ENCODE measurements at places on chromosomes 1 and 21.
A peak's percentile ranks its signal among the peaks of the same experiment; 100 is the strongest.

- no peak for DNase-seq
Observed at GRCh38 chr1:86176226-86176625, 19.7 kb upstream of the COL24A1 start.

DNA sequence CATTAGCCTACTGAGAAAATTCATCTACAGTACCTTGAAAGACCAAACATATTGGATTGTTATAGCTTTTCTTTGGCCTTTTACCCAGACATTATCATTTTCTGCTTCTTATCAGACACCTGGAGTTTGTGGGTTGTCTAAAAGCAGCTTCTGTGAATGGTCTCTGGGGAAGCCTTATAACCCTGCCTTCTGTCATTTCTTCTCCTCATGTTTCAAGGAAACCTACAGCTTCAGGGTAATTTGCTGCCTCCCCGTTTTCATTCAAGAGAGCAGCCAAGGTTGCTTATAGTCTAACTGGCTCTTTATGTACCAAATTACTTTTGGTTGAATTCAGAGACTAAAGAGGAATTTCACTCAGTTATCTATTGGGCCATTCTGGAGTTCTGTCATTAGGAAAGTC is 288.3 kb upstream of the SGIP1 start:
- no peak for DNase-seq

GRCh38 chr21:21373969-21374368 is 375.8 kb downstream of the NCAM2 start:
- DNase-seq: no peak

- no peak for DNase-seq
Observed at GRCh38 chr1:159092036-159092760, 15.6 kb upstream of the AIM2 start.

GRCh38 chr1:80962564-80962963 is 838.2 kb upstream of the ADGRL2 start:
- DNase-seq: no peak

DNA sequence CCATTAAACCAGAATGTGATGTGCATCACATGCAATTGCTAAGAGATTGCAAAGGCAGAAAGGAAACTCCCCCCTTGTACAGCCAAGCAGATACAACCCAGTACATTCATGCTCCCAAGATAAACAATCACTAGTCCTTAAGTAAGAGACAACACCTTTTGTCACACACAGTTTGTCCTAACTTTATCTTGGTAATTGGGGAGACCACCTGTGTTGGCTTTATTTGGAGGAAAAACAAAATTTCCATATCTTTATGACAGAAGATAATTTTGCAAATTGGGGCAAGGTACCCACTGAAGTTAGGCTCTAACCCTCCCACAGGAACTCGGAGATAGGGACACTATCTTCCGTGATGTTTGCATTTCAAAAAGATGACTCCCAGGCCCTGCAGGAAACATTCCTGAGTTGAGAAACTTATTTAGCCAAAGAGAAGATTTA is 175.0 kb upstream of the TNR start:
- no peak for DNase-seq

- DNase-seq: no peak
Observed at GRCh38 chr1:234918181-234918841, 210.3 kb downstream of the TOMM20 start.

- no peak for DNase-seq
Observed at GRCh38 chr1:227170361-227171166, 147.7 kb downstream of the CDC42BPA start.

- DNase-seq: no peak
Observed at GRCh38 chr1:49136738-49137251, 360.1 kb upstream of the BEND5 start.

DNA sequence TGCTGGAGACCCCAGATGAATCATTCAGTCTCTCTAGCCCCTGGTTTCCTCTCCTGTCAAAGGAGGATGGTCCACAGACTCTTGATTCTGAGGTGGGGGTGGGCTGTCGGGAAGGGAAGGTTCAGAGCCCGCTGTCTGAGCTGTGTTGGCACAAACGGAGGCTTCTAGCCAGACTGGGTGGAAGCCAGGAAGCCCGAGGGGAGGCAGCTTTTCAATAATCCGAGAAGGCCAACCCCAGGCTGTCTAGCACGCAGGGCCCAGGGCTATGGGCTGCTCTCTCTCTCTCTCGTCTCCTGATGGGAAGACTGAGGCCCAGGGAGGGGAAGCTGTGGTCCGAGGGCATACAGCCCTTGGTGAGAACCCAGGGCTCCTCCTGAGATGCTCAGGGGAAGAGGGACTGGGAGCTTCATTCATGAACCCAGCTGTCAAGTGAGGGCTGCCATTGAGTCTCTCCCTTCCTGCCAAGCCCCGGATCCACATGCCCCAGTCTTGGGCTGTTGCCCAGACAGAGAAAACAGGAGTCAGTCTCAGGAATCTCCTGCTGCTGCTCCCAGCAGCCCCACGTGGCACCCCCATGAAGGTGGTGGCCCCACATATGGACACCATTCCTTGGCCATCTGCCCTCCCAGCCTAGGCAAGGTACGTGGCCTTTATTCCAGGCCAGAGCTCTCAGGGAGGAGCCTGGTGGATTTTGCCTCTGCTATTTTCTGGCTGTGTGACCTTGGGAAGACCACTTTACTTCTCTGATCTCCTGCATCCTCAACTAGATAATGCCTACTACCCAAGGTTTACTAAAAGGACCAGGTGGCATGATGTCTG is 44.4 kb downstream of the RAP1GAP start:
- DNase-seq: no peak

DNA sequence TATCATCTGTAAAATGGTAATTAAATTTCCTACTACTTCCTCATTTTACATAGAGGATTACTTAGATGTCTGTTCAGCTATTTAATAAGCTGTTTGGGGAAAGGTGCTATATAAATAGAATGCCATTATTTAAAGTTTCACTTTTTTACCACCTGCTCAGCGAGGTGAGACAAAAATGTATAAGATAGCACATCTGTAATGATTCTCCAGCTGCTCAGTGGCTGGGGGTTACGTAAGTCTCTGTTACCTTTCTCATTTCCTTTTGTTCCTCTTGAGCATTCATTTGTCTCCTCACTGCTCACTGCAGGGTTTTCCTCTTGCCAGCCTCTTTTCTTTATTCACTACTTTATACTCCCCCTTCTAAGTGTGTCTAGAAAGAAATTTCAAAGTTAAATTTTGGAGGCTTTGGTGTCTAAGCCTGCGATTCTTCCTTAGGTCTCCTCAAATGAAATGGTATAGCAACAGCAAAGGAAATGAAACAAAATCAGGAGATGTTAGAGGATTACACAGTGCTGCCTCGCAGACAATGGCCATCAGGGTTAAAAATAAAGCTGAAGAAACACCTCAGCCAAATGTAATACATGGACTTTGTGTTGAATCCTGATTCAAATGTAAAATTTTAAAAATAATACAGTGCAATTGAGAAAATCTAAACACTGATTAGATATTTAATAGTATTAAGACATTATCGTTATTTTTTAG is 6.8 kb downstream of the RGS8 start:
- peak; percentile 71 for DNase-seq

GRCh38 chr1:55822891-55823290 is 607.7 kb upstream of the USP24 start:
- DNase-seq: no peak

- no peak for DNase-seq
Observed at GRCh38 chr1:2427051-2427450, 14.7 kb upstream of the PEX10 start.

- DNase-seq: peak; percentile 54
Observed at GRCh38 chr1:40980453-40981121, 1.1 kb downstream of the CTPS1 start.

- DNase-seq: no peak
Observed at GRCh38 chr1:11768821-11769220, 6.8 kb downstream of the C1orf167 start.

DNA sequence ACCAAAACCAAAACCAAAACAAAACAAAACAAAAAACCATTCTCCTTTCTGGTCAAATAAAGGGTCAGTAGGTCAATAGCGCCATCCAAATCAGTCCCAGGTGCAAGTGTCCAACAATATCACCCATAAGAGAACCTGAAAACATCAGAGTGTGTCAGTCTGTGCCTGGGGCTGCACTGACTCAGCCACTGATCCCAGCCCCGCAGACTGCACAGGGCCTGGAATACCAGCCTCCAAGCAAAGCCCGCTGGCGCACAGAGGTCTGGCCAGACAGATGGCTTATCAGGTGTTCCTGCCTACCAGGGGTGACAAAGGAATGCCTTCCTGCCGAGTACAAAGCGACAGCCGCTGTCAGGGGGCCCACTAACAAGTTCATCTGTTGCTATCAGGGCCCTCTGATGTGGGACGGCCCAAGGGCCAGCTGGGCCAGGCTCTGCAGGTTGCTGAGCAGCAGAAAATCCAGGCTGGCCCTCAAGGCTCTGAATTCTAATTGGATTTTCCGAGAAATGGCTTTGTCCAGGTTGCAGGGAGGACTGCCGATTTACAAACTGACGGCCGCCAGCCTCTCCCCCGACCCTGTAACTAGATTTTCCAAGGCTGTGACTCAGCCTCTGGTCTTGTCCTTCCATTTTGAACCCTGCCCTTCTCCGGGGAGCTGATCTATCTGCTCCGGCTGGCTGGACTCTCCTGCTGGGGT is 13.7 kb upstream of the TMEM51 start:
- DNase-seq: peak; percentile 21

DNA sequence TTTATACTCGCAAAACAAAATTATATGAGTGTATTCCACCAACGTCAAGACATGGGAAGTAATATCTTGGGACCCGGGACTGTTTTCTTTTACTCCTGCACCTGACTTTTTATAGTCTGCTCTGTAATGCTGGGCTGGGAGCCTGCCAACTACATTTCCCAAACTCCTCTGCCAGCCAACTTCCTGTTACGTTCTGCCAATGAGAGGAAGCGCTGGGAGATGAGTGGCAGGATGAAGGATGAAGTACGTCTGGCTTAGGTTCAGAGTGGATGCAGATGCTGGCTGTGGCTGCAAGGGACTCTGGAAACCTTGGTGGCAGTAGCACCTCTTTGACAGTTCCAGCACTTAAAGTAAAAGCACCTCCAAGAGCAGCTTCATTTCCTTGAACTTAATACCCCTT is 59.6 kb downstream of the USP24 start:
- no peak for DNase-seq

DNA sequence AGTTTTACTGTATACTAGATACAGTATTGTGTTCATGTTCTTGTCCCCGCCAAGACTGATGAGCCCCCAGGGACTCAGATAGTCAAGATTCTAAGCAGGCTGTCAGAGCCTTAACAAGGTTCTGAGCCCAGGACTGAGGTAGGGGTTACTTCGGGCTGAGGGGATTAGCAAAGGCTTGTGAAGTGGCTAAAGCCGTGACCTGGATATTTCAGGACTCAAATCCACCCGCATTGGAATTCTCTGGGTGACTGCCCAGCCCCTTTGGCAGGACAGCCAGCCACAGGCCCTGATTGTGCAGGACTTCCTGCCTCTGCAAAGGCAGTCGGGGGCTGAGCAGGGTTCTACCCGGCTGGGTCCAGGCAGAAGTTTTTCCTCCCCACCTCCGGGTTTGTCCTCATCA is at the start of gene PLA2G5:
PLA2G5 (plus strand) TSS at position 321 of the 400 bp plus-strand sequence. CDS start 14,637 bp downstream, outside the sequence.
- DNase-seq: no peak

DNA sequence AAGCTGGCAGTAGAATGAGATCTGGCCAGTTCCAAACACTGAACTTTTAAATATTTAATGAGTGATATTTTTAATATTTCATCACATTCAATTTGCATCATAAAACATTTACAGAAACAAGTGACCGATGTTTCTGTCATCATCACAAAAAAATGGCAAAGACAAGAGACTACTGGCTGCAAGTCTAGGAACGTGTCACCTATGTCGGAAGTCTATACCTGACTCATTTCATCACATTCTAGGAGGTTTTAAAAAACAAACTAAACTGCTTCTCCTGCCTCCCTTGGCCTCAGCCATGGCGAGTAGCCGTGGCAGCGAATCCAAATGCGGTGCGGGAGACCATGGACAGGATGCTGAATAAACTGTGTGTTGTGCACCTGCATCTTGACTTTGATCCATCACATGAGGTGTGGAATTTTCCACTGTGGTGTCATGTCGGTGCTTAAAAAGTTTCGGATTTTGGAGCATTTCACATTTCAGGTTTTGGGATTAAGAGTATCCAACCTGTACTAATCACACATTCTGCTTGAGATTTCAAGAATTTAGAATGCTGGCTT is 43.1 kb downstream of the CLSTN1 start:
- DNase-seq: no peak

- no peak for DNase-seq
Observed at GRCh38 chr1:195238313-195238712, 1369.9 kb downstream of the KCNT2 start.

GRCh38 chr1:225447650-225448089 is 19.8 kb upstream of the LBR start:
- no peak for DNase-seq

GRCh38 chr1:223670458-223671159 is 5.1 kb upstream of the CAPN8 start:
- DNase-seq: peak; percentile 27

GRCh38 chr1:103931891-103932290 is 182.2 kb downstream of the AMY1C start:
- no peak for DNase-seq

- no peak for DNase-seq
Observed at GRCh38 chr1:45979074-45979777, 153.2 kb downstream of the PIK3R3 start.

DNA sequence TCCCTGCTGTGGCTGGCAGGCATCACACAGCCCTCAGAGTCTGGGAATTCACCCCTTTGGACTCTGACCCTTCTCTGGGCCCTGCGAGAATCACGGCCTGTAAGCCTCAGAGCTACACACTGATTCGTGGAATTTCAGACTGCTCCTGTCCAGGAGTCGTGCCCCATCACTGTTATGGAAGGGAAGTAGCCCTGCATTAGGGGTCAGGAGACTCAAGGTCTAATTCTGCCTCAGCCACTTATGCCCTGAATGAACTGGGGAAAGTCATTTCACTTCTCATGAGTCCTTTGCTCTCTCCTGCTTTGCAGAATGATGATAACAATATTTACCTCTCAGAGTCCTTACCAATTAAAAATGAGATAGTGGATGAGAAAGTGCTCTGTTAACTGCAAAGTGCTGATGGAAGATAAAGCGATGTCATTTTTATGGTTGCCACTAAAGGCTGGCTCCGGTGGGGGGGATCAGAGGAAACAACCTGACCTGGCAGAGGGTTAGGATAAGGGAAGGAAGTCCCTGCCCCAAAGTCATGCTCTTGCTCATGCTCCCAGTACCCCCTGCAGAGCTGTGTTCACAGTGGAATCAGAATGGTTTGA is 148.6 kb upstream of the CD34 start:
- no peak for DNase-seq

GRCh38 chr1:229195246-229195645 is 75.7 kb upstream of the RAB4A start:
- DNase-seq: no peak

All from MM.1S (cell line).